Calu3 (cell line): ENCODE measurements at places on chromosomes 4 and X. TPM values are rescaled to one million over a fixed set of nuclear protein-coding genes. Genes with fewer than 3 reads are reported as not detected.

NUP62CL gene
- total RNA-seq = 14.6 and 18.0 TPM in 2 replicates

MEPE gene
- total RNA-seq = not detected in 2 replicates

SNX25 gene
- total RNA-seq = 15.9 and 16.1 TPM in 2 replicates

DNA sequence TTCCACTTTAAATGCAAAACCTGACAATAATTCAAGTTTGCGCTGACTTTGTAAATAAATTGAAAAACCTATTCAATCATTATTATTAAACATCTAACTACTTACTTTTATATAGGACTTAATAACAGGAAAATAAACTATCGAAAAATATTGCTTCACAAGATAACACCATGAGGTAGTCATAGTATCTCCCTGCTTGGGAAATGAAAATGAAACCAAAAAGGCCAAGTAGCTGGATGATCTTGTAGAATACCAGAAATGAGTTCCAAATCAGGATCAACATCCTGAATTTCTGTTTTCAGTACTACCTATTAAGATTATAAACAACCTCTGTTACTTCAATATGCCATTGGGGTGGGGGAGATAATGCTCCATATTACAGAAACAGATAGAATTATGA is 58.9 kb downstream of the CHIC2 start:
- H3K27ac ChIP-seq = no peak overlapping the region
- no peaks in the 10 kb centered on the region for H3K4me1 ChIP-seq
- no peaks in the 10 kb centered on the region for H3K27me3 ChIP-seq
- DNase-seq = no peak
- H3K36me3 ChIP-seq = no peaks in the 10 kb centered on the region
- no peak overlapping the region for H3K4me3 ChIP-seq

GRCh38 chr4:139988863-139989765 is 164.9 kb downstream of the MAML3 start:
- peaks cover 15% of the 10 kb centered on the region for H3K4me1 ChIP-seq
- no peak overlapping the region for H3K27ac ChIP-seq
- no peak overlapping the region for H3K4me3 ChIP-seq
- H3K27me3 ChIP-seq = no peaks in the 10 kb centered on the region

GRCh38 chrX:154417157-154417556 is 5.8 kb downstream of the TAFAZZIN start:
- H3K27me3 ChIP-seq = no peaks in the 10 kb centered on the region
- H3K4me1 ChIP-seq = no peaks in the 10 kb centered on the region
- no peak overlapping the region for H3K27ac ChIP-seq
- H3K4me3 ChIP-seq = no peak overlapping the region
- peaks cover 41% of the 10 kb centered on the region for H3K36me3 ChIP-seq
